ENCODE measurements at places on chromosomes 6 and 20.

DNA sequence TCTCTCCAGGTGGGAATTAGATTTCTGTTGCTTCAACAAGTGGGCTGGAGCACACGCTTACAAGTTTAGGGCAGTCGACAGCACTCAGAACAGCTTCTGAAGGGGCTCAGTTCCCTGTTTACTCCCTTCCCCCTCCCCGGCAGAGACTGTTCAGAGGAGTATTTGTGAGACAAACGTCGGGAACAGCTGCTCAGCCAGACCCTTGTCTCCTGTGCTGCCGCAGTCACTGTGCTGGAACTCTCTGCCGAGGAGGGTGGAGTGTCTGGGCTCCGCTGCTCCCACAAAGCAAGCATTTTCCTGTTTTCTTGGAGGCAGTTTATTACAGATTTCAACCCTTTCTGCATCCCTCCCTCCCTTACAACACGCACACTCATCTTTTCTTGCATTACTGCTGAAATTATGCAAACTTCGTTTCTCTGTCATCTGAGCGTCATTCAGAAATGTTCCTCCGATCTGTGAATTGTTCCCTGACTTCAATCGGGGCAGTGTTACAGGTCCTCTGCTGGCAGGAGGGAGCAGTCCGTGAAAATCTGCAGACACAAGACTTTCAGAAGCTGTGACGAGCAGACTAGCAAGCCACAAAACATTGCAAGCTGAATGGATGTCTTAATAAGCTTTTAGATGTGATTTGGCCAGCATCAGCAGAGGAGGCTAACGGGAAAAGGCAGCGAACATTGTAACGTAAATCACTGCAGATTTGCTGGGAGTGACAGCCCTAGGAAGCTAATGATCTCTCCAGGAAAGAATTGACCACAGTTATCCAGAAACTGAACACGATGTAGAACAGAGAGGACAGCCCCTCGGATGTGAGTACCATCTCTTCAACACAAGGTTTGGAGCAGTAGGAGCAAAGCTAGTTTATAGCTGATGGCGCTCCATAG is 76.2 kb downstream of the LYRM2 start:
- DNase-seq, result no peak

DNA sequence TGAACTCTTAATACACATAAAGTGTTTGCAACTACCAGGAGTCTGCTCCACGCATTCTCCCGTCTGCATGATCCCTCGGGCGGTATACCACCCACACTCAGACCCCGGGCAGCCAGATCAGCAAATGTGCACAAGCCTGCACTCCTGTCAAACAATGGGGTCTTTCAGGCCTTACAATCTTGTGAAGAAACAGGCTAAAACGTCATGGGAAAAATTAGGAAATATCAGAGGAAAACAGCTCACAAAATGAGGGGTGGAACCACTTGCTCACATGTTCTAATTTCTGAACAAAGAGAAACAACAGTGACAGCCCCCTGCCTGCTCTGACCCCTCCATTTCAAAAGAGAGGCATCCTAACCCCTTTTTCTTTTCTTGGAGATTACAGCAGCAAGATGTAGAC is 69.4 kb downstream of the BACH2 start:
- no peak for DNase-seq

DNA sequence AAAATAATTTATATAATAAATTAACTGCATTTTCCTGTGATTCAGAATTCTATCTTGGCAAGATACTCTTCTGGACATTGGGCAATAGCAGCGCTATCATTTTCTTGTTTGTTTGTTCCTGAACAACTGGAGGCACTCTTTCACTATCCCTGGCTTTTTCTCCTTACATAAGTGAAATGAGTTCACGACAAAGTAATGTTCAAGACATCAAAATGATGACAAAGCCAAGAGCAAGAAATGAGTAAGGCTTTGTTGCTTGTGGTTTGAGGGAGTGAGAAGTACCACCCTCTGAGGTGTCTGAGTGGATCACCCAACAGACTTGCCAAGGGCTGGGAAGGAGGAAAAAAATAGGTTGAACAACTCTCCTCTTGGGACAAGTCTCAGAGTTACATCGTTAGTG is 466.6 kb upstream of the JAG1 start:
- DNase-seq, result no peak

GRCh38 chr6:161130541-161130940 is 139.0 kb downstream of the MAP3K4 start:
- no peak for DNase-seq

All from lower lobe of right lung (tissue), 2 donors.